ENCODE measurements at places on chromosomes 6 and 20.

DNA sequence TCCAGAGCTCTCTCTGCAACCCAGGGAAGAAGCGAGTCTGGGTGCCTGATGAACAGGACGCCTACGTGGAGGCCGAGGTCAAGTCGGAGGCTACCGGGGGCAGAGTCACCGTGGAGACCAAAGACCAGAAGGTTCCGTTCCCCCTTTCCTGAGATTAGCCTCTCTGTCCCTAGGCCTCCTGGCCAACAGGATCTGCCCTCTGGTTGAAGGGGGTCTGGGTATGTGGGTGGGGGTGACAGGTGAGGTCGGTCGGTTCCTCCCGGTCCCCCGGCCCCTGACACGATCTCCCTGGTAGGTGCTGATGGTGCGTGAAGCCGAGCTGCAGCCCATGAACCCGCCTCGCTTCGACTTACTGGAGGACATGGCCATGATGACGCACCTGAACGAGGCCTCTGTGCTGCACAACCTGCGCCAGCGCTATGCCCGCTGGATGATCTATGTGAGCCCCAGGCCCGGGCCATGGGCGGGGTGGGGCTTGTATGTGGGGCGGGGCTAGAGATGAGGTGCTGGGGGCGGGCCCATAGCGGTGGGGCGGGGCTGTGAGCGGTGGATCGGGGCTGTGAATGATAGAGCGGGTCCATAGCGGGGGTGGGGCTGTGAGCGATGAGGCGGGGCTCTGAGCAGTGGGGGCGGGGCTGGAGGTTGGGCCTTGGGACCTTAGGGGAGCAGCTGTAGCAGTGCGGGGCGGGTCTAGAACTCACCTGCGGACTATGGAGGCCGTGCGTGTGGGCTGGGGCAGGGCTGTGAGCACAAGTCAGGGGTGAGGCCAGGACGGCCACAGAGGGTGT lies 23.9 kb downstream of the MYH7B start:
- DNase-seq = peak; percentile 95

DNA sequence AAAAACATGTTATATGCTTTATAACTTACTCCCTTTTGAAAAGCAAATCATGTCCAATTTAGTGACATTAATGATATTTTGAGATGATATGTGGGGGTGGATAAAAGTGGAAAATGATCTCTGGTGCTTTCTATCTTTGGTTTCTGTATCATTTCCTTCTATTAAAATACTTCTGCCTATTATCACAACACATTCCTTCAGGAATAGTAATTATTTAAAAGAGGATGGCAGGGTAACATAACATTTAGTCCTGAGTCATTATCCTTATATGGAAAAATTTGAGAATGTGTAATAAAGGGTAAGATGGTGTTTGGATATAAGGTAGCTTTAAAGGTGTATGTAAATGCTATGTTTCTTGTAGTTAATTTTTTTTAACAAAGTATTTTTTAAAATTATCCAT lies 657.7 kb downstream of the PHF3 start:
- no peak for DNase-seq

- DNase-seq = no peak
Measured at GRCh38 chr6:21886542-21887151, 293.1 kb downstream of the SOX4 start.

DNA sequence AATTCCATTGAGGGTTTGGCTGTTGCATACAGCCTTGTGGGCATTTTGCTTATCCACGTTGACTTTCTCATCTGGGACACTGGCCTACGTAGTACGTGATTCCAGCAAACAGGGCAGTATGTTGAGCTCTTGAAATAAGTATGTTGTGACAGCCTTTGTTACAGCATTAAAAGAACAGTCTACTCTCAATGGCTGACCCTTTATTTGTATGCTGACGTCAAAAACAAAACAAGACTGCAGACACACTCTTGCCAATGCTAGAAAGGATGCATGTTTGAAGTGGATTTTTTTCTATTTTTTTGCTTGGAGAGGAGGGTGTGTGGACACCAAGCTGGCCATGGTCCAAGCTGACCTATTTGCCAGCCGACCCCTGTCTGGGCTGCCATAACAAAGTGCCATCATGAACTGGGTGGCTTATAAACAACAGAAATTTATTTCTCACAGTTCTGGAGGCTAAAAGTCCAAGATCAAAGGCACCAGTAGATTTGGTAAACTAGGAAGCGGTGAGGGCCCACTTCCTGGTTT lies 10.8 kb upstream of the SNHG17 start:
- no peak for DNase-seq

GRCh38 chr20:45104786-45105185 lies 3.9 kb upstream of the KCNS1 start:
- DNase-seq = peak; percentile 44

GRCh38 chr6:3319610-3320200 lies 61.0 kb downstream of the PSMG4 start:
- DNase-seq = no peak
